ENCODE measurements at places on chromosomes 2 and 18.

DNA sequence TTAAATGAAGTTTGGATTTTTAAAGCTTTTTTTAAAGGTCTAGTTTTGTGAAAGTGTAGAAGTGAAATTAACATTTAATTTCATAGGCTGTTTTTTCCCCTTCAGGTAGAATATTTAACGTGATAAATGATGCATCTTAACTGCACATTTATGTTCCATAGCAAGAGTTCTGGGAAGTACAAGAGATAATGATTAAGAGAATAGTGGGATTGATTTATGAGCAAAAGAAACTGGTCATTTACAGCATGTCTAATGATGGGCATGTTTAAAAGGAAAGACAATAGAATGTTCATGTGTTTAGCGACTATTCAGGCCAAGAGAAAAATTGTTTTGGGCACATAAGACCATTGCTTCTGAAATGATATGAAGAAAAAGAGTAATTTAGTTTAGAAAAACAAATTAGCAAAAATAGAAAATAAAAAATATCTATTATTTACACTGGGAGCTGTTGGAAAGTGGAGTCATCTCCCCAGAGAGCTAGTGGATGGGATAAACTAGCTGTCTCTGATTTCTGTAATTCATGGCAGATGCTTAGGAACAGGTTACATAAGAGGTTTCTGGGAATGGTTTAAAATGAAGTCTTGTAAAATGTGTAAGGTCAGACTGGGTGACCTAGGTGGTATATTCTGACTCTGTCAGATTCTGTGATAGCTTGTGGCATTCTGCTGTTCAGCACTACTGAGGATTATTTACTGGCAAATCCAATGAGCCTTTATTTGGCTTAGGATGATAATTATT is 60.7 kb downstream of the WDR7 start:
- no peak for DNase-seq

DNA sequence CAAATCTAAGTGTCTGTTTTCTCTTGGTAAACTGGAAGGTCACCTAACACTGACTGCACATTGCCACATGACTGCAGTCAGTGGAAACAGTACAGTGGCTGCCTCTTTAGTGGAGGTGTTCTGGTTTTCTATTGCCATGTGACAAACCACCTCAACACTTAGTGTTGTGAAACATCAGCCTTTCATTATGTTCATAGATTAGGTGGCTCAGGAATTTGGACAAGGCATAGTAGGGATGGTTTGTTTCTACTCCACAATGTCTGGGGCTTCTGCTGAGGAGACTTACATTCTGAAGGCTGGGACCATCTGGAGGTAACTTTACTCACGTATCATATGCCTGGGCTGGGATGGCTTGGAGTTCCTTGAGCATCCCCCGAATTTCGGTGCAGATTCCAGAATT is 26.5 kb downstream of the CCDC85A start:
- no peak for DNase-seq

- no peak for DNase-seq
These were observed 96.3 kb downstream of the TRIP12 start for GRCh38 chr2:229825476-229825875.

- no peak for DNase-seq
These were observed 57.0 kb upstream of the TXNDC2 start for GRCh38 chr18:9828506-9829396.

DNA sequence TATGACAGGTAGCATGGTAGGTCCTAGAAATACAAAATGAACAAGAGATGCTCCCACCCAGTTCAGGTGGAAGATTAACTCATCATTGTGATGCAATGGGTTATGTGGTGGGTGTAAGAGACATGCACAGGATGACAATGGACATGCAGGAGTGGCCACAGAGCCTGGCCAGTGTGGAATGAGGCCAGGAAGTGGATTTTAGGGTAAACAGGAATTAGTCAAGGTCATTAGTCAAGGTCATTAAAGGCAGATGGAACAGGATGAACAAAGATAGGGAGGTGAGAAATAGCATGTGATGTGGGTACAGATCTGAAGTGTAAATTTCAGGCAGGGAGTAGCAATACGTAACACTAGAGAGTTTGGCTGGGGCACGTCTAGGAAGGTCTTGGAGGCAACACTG is 15.6 kb upstream of the SERTAD2 start:
- no peak for DNase-seq

DNA sequence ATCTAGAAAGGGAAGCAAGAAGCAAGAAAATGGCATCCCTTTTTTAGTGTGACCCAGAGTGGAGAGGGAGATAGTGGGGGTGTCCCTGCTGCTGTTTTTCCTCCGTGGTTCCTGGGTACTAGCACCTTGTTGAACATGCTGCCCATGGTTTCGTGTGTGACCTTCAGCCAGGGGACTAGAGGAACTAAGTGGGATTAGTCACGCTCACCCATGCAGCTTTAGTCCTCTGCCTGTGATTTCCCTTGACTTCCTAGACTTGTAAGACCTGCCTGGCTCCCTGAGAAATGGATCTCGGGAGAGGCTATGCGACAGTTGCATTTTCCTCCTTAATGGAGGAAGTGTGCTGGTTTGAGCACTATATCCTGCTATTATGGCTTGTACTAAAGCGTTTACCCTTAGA is 471.4 kb downstream of the DCDC2C start:
- no peak for DNase-seq

DNA sequence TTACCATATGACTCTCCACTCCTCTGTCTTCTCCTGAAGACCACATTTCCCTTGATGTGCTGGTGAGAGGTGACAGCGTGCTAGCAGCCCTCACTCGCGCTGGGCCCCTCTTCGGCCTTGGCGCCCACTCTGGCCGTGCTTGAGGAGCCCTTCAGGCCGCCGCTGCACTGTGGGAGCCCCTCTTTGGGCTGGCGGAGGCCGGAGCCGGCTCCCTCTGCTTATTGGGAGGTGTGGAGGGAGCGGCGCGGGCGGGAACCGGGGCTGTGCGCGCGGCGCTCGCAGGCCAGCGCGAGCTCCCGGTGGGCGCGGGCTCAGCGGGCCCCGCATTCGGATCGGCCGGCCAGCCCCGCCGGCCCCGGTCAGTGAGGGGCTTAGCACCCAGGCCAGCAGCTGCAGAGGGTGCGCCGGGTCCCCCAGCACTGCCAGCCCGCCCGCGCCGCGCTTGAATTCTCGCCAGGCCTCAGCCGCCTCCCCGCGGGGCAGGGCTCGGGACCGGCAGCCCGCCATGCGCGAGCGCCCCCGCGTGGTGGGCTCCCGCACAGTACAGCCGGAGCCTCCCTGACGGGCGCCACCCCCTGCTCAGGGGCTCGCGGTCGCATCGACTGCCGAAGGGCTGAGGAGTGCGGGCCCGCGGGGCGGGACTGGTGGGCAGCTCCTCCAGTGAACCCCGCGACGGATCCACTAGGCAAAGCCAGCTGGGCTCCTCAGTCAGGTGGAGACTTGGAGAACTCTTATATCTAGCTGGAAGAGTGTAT is 246.6 kb upstream of the REG3G start:
- no peak for DNase-seq

GRCh38 chr2:200199005-200199404 is 107.5 kb upstream of the SPATS2L start:
- no peak for DNase-seq

GRCh38 chr2:191696001-191696400 is 18.1 kb downstream of the NABP1 start:
- peak; percentile 75 for DNase-seq

DNA sequence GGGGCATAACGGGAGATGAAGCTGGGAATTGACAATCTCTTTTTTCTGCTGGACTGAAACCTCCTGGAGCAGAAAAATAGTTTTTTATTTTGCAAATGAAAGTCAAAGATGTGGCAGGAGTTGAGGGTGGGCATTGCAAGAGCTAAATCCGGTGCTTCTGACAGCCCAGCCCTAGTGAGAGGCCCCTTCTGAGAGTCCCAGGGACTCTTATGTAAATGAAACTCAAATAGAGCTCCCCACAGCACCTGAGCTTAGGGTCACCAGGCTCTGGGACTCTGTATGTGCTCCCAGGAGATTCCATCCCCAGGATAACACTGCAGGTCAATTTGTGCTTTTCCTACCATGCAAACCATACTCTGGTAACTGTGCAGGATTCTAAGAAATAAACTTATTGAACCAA is 192.8 kb downstream of the ANKRD30B start:
- DNase-seq, result no peak

DNA sequence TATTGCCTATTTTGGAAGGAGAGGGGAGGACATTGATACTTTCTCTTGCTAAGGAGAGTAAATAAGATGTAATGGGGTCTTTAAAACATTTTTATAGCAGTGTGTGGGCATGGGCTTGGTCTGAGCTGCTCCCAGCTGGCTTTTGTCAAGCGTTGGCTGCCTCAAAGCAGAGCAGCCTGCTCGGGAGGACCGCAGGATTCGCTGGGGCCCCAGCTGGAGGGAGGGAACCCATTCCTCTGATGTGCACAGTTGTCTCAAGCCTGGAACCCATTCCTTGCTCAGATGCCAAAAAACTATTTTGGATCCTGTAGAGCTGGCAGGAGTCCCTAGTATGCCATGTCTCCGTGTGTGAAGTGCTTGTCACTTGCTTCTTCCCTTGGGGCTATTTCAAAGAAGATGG is 59.4 kb upstream of the RMDN2 start:
- DNase-seq, result no peak

DNA sequence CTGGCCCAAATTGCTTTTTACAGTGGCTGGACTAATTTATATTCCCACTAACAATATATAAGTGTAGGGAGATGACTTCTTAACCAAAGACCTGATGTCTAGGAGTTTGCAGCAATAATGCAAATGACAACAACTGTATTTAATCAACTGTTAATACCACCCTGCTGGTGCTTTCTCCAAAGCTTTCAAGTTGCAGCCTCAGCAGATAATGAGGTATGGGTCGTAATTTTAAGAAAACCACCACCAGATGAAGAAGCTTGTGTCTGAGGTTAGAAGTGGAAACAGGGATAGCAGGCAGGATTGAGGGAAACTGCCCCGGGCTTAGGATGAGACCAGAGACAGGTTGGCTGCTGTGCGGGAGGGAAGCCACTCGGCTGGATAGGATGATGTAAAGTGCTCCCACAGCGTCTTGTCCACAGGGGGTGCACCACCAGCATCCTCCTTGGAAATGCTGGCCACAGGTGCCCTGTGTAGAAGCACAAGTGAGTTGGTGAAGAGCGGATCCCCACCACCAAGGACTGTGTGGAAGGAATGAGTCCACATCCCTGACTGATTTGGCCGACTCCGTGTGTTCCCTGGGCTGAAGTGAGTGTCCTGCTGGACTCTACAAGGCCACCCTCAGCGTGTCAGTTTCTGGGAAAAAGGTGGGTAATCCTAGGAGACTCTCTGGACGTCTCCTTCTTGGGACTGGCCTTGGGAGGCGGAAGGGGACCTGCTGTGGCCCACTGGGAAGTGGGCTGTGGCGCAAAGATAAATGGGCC is 76.1 kb upstream of the SMAD2 start:
- DNase-seq, result no peak

- DNase-seq, result no peak
These were observed 92.3 kb downstream of the STK39 start for GRCh38 chr2:168155046-168155445.

GRCh38 chr18:59514203-59514602 is 155.1 kb upstream of the LMAN1 start:
- peak; percentile 16 for DNase-seq

DNA sequence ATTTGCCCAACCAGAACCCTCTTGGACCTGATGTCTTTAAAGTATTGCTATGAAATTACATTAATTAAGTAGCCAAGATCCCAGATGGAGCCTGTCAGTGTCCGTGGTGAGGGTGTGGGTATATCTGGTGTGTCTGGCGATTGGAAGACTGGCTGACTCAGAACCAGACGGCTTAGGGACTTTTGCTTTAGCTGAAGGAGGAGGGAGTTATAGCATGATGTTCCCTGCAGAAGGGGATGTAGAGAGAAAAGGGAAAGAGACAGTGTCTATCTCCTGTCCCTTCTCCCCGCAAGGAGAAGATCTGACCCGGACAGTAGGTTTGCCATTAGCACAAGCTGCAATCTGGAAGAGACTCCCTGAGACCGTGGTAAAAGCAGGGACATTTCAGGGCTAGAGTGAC is 60.6 kb downstream of the POU3F3 start:
- no peak for DNase-seq

GRCh38 chr2:10900216-10901109 is 11.3 kb upstream of the KCNF1 start:
- no peak for DNase-seq
